Naive thymus-derived CD4-positive, alpha-beta T cell (primary cell): ENCODE measurements at places on chromosomes 11 and 22. TPM values are rescaled to one million over a fixed set of nuclear protein-coding genes. Genes with fewer than 3 reads are reported as not detected.
A peak's percentile ranks its signal among the peaks of the same experiment; 100 is the strongest.

The DDX6 gene
- total RNA-seq = 207 TPM

The ST13 gene
- total RNA-seq = 143 TPM

DNA sequence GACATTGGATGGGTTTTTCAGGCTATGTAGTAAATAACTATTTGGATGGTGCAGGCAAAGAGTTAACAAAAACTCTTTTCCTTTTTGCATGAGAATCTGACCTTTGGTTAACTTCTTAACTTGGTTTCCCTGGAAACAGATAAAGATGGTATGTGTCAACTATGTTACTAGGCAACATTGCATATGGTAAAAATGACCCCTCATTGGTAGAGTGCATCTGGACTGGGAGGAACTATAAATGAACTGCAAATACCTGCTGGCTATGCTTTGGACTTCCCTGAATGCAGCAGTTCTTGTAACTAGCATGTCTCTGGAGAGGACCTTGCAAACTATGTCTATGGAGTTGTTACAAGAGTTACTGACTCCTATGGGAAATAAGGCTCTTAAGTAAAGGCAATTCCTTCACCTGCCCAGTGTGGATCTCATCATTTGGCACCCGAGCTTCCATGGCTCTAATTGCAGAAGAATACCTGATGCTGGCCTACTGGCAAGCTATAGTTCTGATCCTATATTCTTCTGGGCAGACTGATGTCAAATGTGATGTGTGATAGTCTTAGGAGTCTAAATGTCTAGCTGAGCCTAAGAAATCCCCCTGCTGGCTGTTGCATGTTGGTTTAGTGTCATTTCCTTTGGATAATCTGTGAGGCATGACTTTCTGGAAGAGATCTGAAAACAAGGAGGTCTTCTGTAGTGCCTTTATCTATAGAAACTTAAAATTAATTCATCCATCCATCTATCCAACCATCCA, 126.7 kb upstream of the MTMR2 start:
- H3K4me3 ChIP-seq = no peak overlapping the region
- DNase-seq = no peak
- H3K36me3 ChIP-seq = no peaks in the 10 kb centered on the region
- peaks cover 16% of the 10 kb centered on the region for H3K4me1 ChIP-seq
- H3K27ac ChIP-seq = no peak overlapping the region
- no peaks in the 10 kb centered on the region for H3K27me3 ChIP-seq

DNA sequence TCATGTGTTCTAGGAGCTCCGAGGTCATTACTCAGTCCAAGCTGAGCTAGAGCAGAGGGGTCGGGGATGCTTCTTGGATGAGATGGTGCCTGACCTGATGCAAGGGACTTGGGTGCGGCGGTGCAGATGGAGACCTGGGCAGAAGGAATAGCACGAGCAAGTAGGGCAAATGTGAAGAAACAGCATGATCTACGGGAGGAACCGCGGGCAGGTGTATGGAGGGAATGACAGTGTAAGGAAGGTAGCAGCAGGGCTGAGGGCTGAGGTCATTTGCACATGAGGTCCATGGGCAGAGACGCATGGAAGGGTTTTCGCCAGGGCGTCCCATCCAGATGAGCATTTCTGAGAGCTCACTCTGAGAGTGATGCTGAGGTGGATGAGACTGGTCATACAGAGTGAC, 14.9 kb downstream of the SLC37A2 start:
- H3K36me3 ChIP-seq = no peaks in the 10 kb centered on the region
- H3K4me3 ChIP-seq = no peak overlapping the region
- H3K27ac ChIP-seq = no peak overlapping the region
- H3K27me3 ChIP-seq = no peaks in the 10 kb centered on the region

The SMTNL1 gene
- not detected in 2 replicates for total RNA-seq

- no peak within 1 kb of the TSS for H3K4me3 ChIP-seq
- no peak for DNase-seq
- no peaks in the 10 kb centered on the region for H3K27me3 ChIP-seq
- H3K36me3 ChIP-seq = no peaks in the 10 kb centered on the region
Observed at GRCh38 chr22:50058061-50058905, at the start of gene TTLL8. Gene TTLL8, minus strand, starts transcription at chr22:50058298.

The EIF3F gene
- total RNA-seq = 353 TPM

The LARGE1 gene
- total RNA-seq = 2.5 TPM

DNA sequence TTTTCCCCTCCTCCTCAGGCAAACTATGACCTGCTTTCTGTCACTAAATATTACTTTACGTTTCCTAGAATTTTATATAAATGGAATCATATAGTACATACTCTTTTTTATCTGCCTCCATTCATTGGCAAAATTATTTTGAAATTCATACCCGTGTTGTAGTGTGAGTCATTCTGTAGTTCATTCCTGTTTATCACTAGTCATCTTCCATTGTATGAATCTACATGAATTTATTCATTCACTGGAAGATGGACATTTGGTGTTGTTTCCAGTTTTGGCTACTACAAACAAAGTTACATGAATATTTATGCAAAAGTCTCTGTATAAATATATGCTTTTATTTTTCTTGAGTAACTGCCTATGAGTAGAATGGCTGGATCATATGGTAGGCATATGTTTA, 60.7 kb upstream of the OPCML start:
- no peaks in the 10 kb centered on the region for H3K27me3 ChIP-seq
- H3K36me3 ChIP-seq = no peaks in the 10 kb centered on the region

The SCUBE2 gene
- total RNA-seq = 0.31 and 0.92 TPM in 2 replicates

GRCh38 chr22:17334059-17334458, 35.2 kb upstream of the CECR2 start:
- H3K36me3 ChIP-seq = no peaks in the 10 kb centered on the region
- no peaks in the 10 kb centered on the region for H3K4me1 ChIP-seq
- H3K27ac ChIP-seq = no peak overlapping the region
- H3K27me3 ChIP-seq = no peaks in the 10 kb centered on the region
- H3K4me3 ChIP-seq = no peak overlapping the region

DNA sequence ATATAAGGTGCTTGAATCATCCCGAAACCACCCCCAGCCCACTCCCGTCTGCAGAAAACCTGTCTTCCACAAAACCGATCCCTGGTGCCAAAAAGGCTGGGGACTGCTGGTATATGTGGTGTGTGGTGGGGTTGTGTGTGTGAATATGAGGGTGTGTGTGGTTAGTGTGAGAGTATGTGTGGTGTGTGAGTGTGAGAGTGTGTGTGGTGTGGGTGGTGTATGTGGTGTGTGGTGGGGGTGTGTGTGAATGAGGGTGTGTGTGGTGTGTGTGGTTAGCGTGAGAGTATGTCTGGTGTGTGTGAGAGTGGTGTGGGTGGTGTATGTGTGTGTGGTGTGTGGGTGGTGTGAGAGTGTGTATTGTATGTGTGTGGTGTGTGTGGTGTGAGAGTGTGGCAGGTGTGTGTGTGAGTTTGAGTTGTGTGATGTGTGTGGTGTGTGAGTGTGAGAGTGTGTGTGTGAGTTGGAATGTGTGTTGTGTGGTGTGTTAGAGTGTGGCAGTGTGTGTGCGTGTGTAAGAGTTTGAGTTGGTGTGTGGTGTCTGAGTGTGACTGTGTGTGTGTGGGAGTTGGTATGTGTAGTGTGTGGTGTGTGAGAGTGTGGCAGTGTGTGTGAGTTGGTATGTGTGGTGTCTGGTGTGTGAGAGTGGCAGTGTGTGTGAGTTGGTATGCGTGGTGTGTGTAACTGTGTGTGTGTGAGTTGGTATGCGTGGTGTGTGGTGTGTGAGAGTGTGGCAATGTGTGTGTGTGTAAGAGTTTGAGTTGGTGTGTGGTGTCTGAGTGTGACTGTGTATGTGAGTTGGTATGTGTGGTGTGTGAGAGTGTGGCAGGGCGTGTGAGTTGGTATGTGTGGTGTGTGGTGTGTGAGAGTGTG, 6.5 kb downstream of the UPK3A start:
- no peaks in the 10 kb centered on the region for H3K36me3 ChIP-seq
- no peaks in the 10 kb centered on the region for H3K27me3 ChIP-seq

- H3K27ac ChIP-seq = no peak overlapping the region
- DNase-seq = no peak
- no peak overlapping the region for H3K4me3 ChIP-seq
- H3K36me3 ChIP-seq = no peaks in the 10 kb centered on the region
Observed at GRCh38 chr11:83612891-83613766, 327.0 kb upstream of the CCDC90B start.

The HDHD5 gene
- 28.0 TPM for total RNA-seq

- DNase-seq = no peak
- no peaks in the 10 kb centered on the region for H3K4me1 ChIP-seq
- no peak overlapping the region for H3K27ac ChIP-seq
- no peak overlapping the region for H3K4me3 ChIP-seq
- H3K27me3 ChIP-seq = no peaks in the 10 kb centered on the region
Observed at GRCh38 chr11:15412054-15412453, 297.3 kb downstream of the INSC start.

The CNIH2 gene
- 12.3 TPM for total RNA-seq

DNA sequence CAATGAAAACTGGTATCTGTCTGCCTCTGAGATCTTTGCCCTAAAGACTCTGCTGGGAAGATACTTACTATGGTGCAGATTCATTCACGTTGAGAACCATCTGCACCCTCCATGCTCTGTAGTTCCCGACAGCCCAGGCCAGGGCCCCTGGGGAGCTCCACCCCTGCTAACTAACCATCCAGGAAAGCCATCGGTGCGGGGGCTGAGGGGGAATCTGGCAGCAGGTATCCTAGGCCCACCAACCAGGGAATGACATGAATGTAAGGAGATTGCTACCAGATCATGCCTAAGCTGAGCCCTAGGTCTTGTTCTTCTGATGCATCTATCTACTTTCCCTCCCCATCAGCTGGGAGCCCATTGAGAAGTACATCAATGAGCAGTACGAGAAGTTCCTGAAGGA, 11.3 kb upstream of the WBP2NL start:
- H3K4me3 ChIP-seq = no peak overlapping the region
- no peak overlapping the region for H3K27ac ChIP-seq
- H3K27me3 ChIP-seq = no peaks in the 10 kb centered on the region
- H3K36me3 ChIP-seq = no peaks in the 10 kb centered on the region

DNA sequence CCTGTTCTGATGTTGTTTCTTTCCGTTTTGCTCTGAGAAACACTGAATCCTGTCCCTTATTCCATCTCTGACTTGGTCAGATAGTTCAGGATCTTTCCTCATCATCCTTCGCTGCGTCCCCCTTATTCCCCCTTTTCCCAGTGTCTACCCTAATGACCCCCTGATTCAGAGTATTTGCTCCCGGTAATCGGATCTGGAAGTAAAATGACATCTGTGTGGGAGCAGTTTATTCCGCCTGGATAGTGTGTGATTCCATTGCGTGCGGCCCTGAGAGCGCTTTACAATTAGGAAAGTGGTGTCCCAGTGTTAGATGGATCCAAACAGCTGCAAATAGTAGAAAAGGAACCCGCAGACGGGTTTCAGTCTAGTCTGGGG, 606 bp downstream of the DRG1 start:
- H3K27me3 ChIP-seq = no peaks in the 10 kb centered on the region
- H3K36me3 ChIP-seq = no peaks in the 10 kb centered on the region
- H3K4me1 ChIP-seq = peaks cover 10% of the 10 kb centered on the region
- H3K4me3 ChIP-seq = peak overlapping the region; percentile 88
- DNase-seq = no peak
